NAMALWA (cell line): ENCODE measurements at places on chromosomes 5 and 9.

DNA sequence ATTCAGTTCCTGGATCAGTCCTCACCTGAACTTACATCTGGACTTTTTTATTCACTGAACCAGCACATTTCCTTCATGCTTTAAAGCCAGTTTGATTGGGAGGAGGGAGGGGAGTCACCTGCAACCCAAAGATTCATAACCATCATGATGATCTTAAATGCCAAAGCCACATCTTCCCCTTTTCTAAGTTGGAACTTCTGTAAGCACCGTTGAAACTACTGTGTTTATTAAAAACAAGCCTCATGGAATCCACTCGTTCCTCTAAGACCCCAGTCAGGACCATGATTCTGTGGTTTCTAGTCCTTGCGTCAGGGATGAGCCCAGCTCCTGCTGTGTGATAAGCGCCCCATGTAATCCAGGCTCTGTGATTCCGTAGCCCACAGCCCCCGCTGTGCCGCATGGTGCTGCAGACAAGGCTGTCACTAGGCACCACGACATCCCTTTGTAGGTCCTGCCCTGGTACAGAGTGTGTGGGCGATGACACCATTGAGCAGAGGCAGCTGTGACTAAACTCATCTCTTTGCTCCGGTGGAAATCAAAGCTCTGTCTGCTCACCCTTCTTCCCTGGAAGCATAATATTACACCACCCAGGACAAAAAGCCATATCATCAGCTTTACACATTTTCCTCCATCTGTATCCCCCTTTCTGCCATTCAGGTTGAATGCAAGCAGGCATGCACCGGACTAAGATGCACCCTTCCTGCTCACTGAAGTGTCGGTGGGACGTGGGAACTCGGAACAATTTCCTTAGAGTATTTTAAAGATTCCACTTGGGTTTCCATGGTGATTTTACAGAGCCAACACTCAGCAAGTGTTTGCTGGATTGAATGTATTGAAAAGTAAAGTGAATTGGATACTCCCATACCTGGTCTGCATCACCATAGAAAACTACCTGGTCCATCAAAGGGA, 132.0 kb upstream of the FSTL4 start:
- DNase-seq: no peak

DNA sequence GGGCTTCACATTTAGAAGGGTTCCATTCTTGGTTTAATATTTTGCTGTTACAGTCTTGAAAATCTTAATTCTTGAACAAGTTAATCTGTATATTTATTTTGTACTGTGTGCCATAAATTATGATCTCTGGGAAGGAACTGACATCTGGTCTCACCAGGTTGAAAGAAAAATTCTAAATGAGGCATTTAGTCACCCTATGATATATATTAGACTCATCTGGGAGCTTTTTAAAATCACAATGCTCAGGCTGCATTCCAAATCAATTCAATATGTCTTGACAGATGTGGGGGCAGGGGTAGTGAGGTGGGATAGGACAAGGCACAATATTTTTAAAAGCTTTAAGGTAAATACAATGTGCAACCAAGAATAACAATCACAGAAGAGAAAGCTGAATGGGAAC, 569.2 kb downstream of the PRR16 start:
- no peak for DNase-seq

- no peak for DNase-seq
Measured at GRCh38 chr5:73213566-73213998, 40.6 kb downstream of the TMEM174 start.

DNA sequence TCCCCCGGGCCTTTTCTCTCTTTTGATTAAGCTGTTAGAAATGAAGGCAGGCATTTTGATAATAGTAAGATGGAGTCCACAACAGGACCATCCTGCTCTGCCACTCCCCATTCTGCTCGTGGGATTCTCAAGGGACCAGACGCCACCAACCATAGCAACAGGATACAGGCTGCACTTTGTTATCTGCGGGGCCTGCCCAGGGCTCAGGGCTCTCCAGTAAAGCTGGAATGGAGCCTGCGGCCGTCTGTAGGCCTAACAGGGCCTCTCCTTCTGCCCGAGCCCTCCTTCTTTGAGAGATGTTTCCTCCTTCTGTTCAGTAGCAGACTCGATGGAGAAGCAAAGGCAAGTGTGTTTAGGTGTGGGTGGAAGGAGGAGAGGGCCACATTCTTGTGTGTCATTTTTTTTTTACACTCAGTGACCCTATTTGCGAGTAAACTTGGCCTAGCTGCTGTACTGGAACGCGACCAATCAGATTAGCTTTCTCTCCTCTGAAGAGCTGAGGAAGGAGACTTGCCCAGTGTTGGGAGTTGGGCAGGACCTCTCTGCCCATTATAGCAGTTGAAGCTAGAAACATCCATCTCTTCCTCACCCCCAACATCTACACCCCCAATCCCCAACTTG, 8.9 kb upstream of the EPB41L4B start:
- no peak for DNase-seq

- no peak for DNase-seq
Measured at GRCh38 chr9:83630938-83631457, 8.1 kb downstream of the IDNK start.
